ENCODE measurements at places on chromosomes 3 and 15.

- no peak for DNase-seq
Measured at GRCh38 chr15:33729653-33730052, 238.6 kb upstream of the CHRM5 start.

DNA sequence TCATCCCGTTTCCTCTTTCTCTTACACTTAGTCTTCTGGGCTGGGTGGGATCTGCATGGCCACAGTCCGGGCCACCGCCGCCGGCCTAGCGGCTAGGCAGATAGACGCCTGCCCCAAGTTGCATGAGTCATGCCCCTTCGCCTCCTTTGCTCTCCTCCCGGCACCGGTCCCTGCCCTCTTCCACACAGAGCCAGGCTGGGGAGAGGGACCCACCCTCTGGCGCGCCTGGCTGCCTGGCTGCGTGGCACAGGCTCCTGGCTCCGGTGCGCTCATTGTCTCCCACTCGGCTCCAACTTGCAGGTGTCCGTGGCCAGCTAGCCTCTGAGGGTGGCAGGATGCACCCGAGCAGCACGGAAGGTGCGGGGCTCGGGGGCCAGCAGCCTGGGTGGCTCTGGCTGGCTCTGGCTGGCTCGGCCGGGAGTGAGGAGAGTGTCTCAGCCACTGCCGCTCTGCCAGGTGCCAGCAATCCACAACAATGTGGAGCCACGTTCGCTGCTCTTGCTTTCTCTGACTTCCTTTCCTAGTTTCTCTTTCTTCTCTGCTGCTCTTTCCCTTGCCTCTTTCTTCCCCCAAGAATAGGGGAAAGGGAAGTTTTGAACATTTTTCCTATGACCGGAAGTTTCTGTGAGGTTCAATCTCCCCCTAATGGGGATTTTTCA lies 22.4 kb upstream of the MTHFS start:
- DNase-seq: no peak

DNA sequence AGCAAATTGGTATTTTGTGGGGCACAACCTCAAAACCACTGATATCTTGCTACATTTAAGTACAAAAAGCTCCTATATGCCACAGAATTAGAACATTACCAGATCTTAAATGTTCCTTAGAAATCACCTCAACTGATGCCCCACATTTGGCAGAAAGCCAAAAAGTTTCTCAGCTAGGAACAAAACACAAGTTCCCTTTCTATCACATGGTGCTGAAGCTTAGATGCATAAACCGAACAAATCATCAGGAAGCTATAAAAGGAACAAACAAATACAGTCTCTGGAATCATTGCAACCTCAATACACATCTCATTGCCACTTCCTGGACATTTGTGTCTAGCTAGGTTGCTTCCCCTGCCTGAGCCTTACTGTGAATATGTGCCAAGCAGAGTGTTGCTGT lies 492.6 kb downstream of the LPP start:
- DNase-seq: no peak

DNA sequence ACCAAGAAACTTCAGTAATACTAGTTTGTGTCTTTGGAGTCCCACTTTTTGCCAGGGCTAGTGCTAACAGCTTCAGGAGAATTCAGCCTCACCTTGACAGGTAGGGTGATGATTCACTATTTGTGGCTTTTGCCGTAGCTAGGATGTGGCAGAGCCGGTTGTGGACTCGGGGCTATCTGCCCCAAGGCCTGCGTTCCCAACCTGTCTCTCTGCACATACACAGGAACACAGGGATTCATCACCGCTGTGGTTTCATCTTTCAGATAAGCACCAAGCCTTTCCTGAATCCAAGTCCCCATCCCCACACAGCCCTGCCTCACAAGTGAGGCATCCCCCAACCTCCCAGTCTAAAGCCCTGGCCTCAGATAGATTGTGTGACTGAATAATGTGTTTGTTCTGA lies 45.2 kb upstream of the POLG start:
- no peak for DNase-seq

DNA sequence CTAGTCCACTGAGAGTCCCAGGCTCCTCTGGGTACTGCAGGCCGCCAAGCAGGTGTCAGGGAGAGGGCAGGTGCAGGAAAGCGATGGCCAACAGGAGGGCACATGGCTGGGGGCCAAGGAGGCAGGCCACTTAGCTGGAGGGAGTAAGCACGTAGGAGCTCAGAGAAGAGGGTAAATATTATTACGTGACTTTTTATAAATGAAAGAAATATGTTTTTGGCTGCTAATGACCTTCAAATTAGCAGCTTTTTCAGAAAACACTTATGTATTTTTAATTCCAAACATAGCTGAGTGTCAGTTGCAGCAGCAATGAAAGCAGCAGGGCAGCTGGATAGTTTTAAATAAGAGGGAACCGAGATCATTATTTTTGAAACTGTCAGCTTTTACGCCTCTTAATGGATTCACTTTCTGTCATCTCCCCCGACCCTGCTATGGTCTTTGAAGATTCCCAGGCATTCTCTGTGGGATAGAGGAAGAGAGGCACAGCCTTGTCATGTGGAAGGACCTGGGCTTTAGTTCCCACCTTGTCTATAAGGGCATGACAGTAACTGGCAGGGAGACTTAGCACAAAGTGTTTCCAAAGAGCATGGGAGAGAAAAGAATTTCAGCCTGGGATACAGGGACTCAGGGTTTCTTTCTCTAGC lies 477.1 kb downstream of the EPHB1 start:
- DNase-seq: no peak
